ENCODE measurements at places on chromosomes 16 and 17.

GRCh38 chr16:82389956-82390650, 220.1 kb upstream of the MPHOSPH6 start:
- no peak for ATAC-seq

DNA sequence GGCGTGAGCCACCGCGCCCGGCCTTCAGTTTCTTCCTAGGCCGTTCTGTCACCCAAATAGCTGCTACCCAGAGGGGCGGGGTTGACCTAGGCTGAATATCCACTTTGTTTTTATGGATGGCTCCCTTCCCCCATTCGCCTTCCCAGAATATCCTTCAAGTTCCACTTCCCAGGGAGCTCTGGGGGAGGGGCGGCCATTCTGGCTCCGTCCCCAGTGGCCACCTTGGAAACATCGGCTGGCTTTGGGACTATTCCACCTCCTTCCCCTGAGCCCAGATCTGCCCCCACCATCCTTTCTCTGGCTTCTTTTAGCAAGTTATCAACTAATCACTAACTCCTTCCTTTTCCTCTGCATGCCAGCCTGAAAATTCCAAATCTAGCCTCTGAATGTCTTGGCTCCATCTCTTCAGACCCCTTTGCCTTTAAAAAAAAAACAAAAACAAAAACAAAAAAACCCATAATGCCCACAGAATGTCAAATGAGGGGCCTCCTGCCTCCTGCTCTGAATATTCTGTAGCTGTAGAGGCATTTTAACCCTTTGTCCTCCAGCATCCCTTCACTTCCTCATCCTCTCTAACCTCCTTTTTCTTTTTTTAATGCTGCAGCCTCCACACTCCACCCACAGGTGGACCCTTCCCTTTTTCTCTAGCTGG, 6.4 kb downstream of the ATP1B2 start:
- ATAC-seq = no peak

DNA sequence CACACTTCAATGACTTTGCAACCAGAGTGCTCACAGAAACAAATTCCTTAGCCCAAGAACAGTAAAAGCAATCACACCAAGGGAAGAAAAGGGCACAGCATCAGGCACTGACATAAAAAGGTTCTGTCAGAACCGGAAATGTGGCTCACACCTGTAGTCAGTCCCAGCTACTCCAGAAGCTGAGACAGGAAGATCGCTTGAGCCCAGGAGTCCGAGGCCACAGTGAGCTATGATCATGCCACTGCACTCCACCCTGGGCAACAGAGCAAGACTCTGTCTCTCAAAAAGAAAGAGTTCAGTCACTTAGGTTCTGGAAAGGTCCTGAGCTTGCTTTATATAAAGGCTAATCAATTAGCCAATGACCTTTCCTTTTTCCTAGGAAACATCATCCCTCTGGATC, 22.7 kb downstream of the YWHAE start:
- no peak for ATAC-seq

DNA sequence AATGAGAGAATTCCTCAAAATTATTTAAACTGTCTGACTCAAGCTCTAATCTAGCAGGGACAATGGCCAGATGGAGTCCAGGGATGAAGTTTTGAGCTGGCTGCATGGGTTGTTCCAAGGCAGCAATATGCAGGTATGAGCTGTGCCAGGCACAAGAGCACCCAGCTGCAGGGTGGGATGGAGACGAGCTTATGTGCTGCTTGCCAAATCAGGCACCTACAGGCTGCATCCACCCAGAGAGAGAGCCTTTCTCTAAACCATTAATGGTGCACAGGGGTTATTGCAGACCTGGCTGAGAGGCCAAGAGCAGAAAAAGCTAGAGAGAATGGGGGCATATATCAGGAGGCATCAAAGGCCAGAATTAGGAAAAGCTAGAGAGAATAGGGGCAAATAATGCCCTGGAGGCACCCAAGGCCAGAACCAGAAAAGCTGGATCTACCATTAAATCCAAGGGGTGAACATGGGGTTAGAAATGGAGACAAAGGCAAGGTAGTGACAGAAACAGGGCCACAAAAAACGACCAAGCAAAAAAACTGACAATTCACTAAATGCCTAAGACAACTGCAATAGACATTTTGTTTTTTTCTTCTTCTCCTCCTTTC, 11.0 kb downstream of the KRT33A start:
- ATAC-seq = no peak

GRCh38 chr17:61452301-61453290, at the start of gene TBX4:
TSS of gene TBX4 (plus strand) at chr17:61452422. CDS start at chr17:61456491, 4,069 bp downstream.
- ATAC-seq = no peak

GRCh38 chr17:42632949-42633444, 23.5 kb downstream of the TUBG1 start:
- no peak for ATAC-seq

- ATAC-seq = no peak
Observed at GRCh38 chr17:49583889-49584288, 8.2 kb downstream of the NXPH3 start.

DNA sequence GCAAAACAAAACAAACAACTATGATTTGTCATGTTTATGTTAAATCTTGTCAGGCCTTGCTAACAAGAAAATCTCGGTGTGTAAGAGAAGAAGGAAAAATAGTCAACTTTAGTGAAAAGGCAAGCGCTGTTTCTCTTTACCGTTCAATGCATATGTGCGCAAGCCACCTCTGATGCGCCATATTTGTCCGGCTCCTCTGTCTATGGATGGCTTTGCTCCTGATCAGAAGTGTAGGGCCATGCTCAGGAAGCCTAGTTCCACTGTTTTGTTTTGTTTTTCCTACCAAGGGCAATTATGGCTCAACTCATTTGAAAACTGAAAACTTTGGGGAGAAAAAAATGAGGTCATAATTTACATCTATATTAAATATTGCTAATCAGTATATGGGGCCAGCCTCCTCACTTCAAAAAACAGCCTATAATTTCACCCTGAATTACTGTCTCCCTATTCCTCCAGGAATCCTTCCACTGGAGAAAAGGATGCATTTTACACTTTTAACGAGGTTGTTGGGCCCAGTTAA, 4.5 kb downstream of the MAF start:
- ATAC-seq = no peak

- ATAC-seq = no peak
Observed at GRCh38 chr16:87040169-87041117, 276.7 kb downstream of the C16orf95 start.

GRCh38 chr17:9900784-9901183, 4.3 kb downstream of the RCVRN start:
- ATAC-seq = no peak

GRCh38 chr17:41413982-41414381, 10.4 kb downstream of the KRT37 start:
- ATAC-seq = no peak
